ENCODE measurements at places on chromosomes 12 and 14. TPM values are rescaled to one million over a fixed set of nuclear protein-coding genes. Genes with fewer than 3 reads are reported as not detected.

- no peak for DNase-seq
Observed at GRCh38 chr12:66491853-66492252, 187.0 kb downstream of the GRIP1 start.

DNA sequence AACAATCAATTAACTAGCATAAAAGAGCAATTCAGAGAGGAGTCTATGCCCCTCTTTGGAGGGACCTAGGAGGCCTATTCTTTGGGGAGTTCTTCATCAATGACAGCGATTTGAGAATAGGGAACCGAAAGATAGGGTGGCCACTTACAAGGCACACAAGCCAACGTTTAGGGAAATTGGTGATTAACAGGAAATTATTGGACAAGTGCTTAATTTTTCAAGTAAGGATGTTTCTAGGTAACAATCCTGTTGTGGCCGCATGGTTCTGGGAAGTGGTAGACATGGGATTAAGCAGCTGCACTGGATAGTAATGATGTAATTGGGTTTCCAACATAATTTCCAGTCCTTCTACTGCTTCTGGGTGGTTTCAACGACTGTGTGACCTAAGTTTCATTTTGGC, 83.2 kb downstream of the HMGA2 start:
- DNase-seq: no peak

DNA sequence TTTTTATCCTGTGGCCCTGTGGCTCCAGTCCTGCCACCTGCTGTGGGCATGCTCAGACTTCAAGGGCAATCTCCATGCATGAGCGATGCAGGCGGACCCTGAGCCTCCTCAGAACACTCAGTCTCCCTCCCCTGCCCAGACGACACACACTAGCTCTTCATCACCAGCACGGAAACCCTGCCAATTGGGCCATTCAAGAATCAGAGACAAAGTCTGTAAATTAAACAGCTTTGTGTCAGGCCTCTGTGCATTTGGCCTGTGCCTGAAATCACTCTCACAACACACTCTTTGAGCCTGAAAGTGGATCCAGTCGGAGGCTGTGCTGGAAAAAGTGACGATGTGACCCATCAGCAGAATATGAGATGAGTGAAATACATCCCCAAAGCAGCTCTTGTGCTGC, 12.5 kb downstream of the POU6F1 start:
- DNase-seq: no peak

- no peak for DNase-seq
Observed at GRCh38 chr12:131139363-131140068, 185.8 kb downstream of the ADGRD1 start.

DNA sequence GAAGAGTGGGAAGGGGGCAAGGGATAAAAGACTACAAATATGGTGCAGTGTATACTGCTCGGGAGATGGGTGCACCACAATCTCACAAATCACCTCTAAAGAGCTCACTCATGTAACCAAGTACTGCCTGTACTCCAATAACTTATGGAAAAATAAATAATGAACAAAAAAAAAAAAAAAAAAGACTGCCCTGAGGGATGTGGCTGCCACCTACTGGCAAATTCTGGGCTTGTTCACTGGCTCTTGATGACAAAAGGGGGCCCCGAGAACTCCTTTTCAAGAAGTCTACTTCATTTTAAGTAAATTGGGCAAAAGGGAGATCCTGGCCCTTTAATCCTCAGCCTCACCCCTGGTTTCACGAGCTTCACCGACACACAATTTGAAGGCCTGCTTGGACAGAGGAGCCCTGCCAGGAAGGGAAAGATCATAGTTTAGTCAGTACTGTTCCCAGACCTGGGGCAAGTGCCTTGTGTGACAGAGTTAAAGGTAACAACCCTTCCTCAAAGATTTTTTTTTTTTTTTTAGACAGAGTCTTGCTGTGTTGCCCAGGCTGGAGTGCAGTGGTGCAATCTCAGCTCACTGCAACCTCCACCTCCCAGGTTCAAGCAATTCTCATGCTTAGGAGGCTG, 26.1 kb upstream of the STAC3 start:
- DNase-seq: no peak

Gene ATP6V1D
- 106 TPM for total RNA-seq

GRCh38 chr14:61520576-61520975, 174.7 kb upstream of the HIF1A start:
- DNase-seq: no peak

DNA sequence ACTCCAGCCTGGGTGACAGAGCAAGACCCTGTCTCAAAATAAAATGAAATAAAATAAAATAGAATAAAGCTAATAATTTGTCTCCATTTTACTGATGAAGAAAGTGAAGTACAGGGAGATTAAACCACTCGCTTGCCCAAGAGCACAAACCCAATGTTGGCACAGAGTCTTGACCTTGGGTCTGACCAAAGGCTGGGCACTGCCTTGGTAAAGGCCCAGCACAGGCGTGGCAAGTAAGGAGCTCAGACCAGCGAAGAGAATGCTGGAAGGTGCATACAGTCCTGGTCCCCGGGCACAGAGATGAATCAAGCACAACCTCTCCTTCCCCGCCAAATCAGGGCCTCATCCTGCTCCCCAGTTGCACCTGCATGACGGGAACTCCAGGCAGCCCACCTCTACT, 26.9 kb downstream of the SCARB1 start:
- no peak for DNase-seq

- DNase-seq: no peak
Observed at GRCh38 chr12:108567406-108568337, 5.3 kb downstream of the ISCU start.

DNA sequence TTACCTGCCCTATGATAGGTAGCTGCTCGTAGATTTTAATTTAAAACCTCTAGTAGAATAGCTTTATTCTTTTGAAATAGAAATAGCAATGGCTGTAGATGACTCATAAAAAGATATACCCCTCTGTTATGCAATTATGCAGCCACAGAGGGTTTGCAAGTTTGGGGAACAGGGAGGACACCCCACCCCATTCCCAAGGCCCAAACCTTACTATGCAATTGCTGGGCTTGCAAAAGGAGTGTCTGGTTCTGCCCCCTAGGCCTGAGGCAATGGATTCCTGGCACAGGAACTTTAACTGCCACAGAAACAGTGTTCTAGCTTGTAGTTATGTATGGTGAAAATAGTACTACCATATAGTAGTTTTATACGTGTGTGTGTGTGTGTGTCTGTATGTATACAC, 403.3 kb downstream of the ADAMTS20 start:
- DNase-seq: no peak

Gene CDCA3
- 14.6 TPM for total RNA-seq

DNA sequence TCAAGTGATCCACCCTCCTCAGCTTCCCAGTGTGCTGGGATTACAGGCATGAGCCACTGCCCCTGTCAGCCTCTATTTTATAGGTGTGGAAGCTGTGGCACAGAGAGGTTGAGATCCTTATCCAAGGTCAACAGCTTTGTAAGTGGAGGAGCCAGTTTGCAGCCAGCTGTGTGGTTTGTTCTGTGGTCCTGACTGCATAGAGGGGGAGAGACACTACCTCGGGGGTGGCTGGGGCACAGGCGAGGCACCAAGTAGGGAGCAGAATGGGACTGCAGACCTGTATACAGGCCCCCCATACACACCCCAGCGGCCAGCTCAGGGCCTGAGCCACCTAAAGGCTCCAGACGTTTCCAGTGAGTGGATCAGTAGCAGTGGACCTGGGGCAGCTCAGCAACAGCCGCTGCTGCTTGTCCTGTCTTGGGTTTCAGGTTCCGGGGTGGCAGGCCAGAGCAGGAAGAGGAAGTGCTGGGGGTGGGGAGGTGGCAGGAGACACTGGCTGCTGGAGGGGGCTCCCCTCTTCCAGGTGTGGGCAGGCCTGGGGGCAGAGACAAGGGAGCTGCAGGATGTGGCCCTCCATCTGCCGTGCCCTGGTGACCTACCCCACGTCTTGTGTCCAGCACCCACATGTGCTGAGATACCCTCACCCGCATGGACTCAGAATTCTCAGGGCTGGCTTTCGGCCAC, 11.0 kb downstream of the ORAI1 start:
- no peak for DNase-seq

Gene INHBC
- total RNA-seq: not detected

GRCh38 chr14:100822532-100823296, 3.2 kb upstream of the MEG3 start:
- DNase-seq: no peak

DNA sequence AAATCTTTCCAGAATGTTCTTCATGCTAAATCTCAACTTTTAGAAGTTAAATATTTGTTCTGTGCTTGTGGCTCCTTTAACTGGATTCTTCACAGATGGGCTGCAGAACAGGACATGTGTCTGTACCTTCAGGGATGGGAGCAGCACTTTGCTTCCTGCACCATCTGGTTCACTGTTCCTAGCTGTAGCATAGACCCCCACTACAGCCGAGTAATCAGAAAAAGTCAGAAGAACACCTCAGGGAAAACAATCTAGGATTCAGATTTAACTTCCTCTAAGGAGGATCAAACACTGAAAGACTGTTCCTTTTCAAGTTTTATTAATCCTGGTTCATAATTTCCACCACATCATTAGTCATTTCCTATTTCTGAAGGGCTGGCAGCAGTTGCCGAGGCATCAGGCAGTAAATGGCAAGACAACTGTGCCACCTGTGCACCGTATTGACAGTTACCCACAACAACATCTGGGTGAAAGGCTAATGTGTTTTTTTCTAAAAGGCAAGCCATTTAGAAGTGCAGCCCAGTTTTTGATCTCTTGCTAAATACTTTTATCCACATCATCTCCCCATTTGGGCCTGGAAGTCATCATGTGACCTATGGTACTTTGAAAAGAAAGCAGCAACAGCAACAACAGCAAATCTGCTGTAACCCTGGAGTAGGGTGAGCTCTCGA, 212.8 kb upstream of the BMP4 start:
- DNase-seq: no peak

Gene OTOGL
- 0.10 TPM for total RNA-seq

Gene KRAS
- 16.0 TPM for total RNA-seq

Gene SLCO1B1
- not detected for total RNA-seq

- DNase-seq: no peak
Observed at GRCh38 chr12:52079576-52080402, at the start of gene SMIM41. SMIM41 (plus strand) TSS chr12:52079704; CDS start chr12:52079780, 76 bp downstream.

Gene PRH2
- not detected for total RNA-seq

Gene CCER1
- total RNA-seq: not detected
